ENCODE measurements at places on chromosomes 7 and 10.

- DNase-seq = no peak
Measured at GRCh38 chr10:65375528-65375927, 1550.3 kb upstream of the LRRTM3 start.

DNA sequence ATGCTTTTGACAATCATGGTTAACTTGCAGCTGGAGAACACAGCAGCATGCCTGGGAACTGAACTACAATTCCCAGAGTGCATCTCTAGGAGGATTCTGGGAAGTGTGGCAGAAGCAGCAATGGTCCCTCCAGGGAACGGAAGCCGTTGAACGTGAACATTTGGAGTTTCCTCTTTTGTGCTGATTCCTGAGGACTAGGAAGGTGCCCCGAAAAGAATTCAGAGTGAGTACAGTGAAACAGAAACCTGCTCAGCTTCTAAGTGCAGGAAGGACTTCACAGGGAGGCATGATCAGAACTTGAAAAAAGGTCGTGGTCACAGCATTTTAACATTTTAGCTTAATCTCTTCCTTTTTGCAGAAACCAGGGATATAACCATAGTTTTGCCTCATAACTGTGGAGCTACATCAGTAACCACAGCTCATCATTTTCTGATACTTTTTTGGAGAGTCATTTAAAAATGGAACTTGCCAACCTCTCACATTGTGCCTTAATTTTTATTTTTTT is at the start of gene NUDT13:
Gene NUDT13 (plus strand): TSS at position 111 of the 505 bp plus-strand sequence. CDS start 3,911 bp downstream, outside the sequence.
- DNase-seq = no peak

DNA sequence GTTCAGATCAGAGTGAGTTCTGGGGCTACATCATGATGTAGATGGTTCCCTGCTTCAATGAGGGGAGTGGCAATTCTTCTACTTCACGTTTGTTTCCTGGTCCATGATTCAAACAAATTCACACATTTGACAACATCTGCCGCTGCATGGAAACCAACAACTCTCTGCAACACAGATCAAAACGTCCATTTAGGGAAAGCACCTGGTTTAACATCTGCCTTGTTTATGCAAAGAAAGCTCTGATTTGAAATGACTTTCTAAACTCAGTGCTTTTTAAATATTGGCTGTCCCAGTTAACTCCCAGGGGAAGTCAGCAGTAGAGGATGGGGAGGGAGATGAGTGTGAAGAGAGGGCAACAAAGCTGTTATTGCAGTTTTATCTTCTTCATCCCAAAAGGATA is 93.8 kb downstream of the GAD2 start:
- DNase-seq = no peak

GRCh38 chr10:48449501-48450232 is 143.2 kb downstream of the MAPK8 start:
- DNase-seq = no peak

GRCh38 chr10:69934768-69935167 is 117.9 kb upstream of the MACROH2A2 start:
- no peak for DNase-seq

DNA sequence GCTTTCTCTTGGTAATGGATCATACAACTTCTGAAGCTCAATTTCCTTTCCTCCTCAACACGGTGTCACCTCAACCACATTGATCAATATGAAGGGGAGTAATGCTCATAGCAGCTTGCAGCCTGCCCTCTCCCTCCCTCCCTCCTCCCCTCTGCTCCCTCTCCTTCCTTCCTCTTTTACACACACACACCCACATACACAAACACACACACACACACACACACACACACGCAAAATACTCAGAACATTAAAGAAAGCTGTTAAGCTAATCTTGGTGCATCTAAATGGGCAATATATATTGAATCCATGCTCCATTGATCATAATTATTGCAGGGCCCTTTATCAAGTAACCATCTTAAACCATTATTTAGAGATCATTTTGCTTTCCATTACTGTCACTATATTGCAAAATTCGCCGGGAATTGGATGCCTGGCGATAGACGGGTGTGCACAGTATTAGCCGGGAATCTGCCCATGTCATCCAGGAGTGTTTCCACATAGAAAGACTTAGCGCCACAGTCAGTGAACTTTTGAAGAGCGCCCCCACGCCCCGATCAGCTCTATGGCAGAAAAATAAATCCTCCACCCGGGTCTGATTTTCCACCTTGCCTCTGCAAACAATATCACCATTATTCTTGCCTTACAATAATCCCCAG is 122.0 kb downstream of the PRLHR start:
- DNase-seq = no peak

DNA sequence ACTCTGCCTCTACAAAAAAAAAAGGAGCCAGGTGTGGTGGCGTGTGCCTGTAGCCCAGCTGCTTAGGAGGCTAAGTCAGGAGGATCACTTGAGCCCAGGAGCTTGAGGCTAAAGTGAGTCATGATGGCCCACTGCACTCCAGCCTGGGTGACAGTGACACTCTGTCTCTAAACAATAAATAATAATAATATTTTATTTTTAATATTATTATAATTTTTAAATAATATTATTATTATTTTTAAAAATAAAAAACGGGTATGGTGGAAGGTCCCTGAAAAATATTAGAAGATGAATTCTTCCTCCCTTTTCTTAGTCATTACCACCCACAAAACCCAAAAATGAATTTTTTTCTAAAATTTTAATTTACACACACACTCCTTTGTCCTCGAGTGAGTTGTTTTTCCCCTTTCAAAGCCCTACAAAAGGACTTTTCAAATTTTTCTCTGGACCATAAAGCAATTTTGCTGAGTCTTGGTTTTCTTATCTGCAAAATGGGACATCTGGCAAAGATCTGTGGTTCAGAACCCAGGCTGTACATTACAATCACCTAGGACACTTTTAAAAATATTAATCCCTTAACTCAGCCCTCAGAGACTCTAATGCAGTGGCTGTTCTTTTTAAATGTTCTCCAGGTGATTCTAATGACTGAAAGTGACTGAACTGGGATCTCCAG is 174.0 kb upstream of the NEBL start:
- no peak for DNase-seq

GRCh38 chr7:125347269-125347668 is 417.6 kb upstream of the POT1 start:
- DNase-seq = no peak

DNA sequence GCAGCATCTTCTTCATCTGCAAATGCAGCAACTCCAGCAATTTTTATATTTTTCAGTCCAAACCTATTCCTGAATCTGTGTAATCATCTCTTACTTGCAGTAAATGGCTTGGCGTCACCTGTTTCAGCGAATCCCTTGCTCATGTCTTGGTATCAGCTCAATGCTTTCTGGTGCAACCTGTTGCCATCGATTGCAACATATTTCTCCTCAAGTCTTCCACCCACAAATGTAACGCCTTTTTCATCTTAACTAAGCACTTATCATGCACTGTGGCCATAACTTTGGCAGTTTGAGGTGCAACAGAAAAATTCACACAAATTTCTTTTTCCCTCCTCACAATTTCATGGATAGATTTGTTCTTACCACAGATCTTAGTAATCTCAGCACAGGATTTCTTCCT is 168.3 kb downstream of the HERPUD2 start:
- DNase-seq = no peak

DNA sequence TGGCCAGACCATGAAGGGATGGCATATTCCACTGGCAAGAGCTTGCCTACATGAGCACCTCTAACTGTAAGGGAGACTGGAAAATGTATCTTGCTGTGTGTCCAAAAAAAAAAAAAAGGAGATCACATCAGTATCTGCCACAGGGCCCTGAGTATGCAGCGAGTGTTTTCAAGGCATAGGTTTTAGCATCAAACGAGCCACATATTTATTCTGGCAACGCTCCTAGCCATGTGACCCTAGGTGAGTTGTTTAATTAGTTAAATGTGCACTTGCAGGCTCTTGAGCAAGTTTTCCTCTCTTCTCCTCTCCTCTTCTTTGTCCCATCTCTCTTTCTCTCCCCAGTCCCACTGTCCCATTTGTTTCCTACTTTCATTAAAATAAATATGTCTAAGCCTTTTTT is 428.7 kb upstream of the AKR1E2 start:
- no peak for DNase-seq

DNA sequence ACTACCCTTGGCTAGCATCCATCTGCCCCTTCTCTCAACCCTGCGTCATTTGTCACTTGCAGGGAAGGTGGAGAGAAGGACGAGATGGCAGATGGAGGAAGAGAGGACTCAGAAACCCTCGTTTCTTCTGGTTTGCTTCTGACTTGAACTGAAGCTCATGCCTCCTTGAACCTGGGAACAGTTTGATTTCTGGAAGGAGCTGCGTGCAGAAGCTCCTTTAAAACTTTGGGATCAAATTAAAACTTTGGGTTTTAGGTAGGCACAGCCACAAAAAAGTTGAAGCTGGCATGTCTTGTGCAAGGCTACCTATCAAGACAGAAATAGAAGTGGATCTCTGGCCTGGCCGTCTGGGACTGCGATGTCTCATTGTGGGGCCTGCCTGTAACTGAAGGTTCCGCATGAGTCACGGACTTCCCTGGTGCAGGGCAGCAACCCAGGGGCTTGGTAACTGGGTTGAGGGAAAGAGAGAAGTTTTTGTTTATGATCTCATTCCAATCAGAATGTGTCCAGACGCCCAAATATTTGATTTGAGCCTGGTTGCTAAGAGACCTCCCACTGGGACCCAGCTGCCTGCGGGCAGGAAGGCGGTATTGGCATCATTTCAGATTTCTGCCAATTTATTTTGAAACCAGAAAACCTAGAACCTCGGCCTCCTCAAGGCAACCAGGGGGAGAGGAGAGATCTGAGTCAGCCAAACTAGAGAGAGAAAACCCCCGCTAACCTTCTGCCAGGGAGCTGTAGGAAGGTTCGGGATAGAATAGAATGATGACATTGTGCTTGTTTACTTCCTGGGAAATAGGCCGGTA is 15.8 kb upstream of the CAMK1D start:
- no peak for DNase-seq

DNA sequence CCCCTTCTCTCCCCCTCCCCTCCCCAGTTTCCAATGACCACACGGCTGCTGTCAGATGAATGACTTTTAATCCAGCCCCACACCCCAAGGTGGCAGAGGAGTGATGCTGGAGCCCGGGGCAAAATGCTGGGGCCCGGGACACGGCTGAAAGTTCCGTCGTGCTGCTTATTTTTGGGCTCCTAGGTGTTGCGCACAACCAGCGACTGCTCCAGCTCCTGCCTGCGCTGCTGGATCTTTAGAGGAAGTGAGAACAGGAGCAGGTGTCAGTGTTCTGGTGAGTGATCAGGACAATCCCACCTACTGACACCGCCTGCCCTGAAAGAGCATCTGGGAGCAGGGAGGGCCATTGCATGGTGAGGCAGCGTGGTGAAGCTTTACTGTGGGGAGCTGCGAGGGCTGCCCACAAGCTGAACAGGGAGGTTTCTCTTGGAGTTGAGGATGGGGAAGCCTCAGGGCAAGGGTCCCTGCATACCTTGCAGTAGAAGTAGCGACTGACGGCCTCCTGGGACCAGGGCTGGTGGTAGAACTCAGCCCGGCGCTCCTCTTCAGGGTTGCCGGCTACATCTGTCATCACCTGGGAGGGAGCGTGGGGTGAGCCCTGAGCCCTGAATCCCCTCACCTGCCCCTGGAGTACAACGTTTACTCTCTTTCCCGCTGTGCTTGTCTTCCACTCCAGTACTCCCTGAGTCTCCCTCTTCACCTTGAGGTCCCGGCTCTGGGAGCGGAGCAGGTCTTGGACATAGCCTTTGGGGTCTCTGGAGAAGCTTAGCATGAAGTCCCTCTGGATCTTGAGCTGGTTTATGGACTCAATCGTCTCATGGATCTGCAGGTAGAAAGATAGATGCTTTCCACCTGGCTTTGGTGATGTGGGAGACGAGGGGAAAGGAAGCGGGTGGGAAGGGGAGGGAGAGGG is 6.9 kb downstream of the CHPF2 start:
- DNase-seq = no peak

DNA sequence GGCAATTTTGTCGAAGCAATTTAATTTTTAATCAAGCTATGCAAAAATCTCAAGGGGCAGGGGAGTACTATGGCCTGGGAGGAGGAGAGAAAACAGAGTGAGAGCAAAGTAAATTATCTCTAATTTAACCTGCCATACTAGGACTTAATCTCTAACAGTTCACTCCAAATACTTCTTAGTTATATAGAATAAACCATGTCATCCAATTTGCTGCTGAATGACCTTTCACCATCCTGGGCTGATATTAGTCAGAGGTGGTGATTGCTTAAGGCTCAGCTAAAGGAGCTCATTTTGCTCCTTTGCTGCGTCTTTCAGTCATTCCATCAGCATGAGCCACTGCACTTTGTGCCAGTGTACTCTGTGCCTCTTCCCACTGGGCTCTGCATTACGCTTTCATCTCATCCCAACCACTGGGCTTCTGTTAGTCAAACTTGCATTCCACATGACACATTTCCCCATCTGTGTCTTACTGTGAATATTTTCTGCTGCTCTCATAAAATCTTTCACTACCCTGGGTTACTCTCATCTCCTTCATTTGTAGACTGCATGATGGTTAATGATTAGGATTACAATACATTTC is 84.3 kb downstream of the CD36 start:
- DNase-seq = no peak

All from NCI-H187 (cell line).